ENCODE measurements at places on chromosomes 3 and 15. TPM values are rescaled to one million over a fixed set of nuclear protein-coding genes. Genes with fewer than 3 reads are reported as not detected.

Gene EXD1
- not detected for polyA plus RNA-seq

Gene CLRN1
- not detected for polyA plus RNA-seq

Gene ITIH4
- 5.0 TPM for polyA plus RNA-seq

Gene TTBK2
- polyA plus RNA-seq, result 7.7 TPM

DNA sequence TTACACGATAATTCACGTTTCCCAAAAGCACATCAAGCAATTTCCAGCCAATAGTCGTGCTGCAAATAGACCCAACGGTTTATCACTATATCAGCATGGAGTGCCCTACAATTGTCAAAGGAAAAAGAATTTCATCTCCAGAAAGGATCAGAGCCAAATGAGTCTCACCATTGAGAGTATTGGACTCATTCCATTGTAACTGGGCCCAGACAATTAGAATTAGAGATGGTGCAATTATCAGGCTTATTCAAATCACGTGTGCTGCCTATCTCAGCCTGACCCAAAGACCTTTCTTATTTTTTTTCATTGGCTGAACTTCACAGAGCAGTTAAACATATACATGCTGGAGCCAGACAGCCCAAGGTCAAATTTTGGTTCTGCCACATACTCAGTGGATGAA, 87.0 kb upstream of the LRTM1 start:
- no peak for DNase-seq

DNA sequence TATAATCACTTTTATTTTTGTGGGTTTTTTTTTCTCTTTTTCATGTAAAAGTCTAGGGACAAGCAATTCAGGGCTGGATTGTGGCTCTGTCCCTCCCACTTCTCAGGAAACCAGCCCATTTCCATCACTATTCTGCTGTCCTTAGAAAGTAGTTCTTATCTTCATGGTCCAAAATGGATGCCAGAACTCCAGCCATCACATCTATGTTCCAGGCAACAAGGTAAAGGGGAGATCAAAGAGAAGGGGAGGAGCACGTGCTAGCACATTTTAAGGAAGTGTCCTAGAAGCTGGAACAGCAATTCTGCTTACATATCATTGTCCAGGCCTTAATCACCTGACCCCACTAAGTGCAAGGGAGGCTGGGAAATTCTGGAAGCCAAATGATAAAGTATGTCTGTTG, 181.1 kb upstream of the C2CD4B start:
- no peak for DNase-seq

- no peak for DNase-seq
Measured at GRCh38 chr3:192207651-192208050, 519.7 kb downstream of the FGF12 start.

DNA sequence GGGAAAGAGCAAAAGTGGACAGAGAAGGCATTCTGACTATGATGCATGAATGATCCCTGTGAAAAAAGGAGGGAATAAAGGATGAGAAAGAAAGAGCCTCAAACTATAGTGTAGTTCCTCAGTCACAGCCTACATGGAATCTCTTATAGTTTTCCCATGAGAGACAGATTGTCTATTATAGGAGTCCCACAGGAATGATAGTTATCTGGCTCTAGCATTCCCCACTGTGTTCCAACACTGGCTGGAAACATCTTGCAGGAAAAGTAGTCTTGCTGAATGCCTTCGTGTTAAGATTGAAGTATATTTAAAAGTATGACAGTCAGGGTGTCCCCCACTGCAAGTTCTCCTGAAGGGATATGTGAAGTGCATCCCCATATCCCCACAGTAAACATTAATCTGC, 641.5 kb upstream of the NECTIN3 start:
- DNase-seq, result no peak
